ENCODE measurements at places on chromosomes 1 and 21.

GRCh38 chr1:27716262-27716895, 9.4 kb upstream of the FAM76A start:
- no peak for DNase-seq

DNA sequence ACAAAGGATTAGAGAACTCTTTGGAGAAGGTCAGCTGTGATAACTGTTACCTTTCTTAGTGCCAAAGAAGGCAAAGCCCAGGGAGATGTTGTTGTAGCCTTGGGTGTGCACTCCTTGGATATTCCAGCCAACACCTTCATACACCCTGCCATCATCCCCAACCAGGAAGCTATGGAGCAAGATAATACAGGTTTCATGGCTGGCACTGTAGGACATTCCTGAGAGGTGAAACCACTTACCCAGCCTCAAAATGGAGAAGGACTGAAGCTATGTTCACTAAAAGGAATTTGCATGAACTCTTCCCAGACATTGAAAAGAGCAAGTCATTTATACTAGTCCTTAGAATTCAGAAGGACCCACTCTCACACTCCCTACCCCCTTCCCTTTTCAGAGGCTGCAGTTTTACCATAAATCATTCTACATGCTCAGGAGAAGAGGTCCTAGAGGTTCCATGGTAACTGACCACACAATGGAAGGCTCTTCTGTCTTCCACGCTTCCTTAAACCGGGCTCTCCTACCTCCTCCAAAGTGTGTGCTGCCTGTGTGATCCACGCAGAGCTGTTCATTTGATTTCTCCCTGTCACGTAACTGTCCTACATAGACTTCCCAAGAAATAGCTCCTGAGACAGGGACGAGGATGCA, 5.5 kb downstream of the PGLYRP4 start:
- DNase-seq: no peak

GRCh38 chr1:157517016-157517415, 35.3 kb downstream of the FCRL5 start:
- no peak for DNase-seq

DNA sequence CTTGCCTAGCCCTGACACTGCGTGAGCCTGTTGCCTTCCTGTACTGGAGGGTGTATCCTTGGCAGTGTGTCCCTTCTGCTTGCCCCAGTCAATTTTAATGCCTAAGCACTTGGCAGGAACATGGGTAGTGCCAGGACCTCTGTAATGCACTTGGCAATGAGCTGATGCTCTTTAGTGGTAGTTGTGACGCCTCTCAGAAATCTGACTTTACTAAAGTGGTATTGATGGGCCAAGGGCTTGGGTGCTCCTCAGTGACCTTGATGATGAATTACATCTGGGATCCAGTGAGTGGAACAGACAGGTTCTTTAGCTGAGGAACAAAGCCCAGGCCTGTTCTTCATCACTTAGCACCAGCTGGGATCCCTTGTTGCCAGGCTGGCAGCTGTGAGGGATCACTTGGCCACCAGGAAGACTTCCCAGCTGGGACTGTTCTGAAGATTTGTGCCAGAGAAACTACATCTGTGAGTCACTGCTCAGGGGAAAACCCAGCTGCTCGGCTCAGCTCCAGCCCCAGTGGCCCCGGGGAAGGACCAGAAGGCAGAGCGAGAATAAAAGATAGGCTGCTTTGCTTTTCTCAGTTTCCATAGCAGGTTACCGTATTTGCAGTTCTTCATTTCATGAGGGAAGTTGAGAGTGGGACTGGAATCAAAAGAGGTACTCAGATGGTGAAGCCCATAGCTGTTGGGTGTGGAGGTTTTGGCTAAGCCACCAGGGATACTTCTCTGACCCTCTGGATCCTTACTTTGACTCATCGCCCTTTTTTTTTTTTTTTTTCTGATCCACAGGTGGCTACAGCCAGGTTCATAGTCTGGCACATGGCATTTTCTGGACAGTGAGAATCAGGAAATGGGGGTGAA, 28.5 kb upstream of the KCNA2 start:
- no peak for DNase-seq

DNA sequence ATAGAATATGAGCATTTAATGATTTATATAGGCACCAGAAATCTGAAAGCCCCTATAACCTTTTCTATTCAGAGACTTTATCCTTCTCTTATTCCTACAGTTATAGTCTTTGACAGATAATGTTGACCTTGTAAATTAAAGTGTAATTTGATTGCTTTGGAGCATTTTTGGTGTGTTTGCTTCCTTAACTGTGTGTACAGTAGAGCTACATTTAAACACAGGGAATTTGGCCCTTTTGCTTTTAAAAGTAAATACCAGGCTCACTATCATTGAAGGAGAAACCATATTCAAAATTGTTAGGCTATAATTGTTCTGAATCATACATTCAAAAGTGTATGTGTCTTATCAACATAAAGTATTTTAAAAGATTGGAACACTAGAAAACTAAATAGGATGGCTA, 33.0 kb downstream of the STXBP3 start:
- DNase-seq: no peak

GRCh38 chr21:35511696-35512162, 462.6 kb upstream of the RUNX1 start:
- DNase-seq: no peak

DNA sequence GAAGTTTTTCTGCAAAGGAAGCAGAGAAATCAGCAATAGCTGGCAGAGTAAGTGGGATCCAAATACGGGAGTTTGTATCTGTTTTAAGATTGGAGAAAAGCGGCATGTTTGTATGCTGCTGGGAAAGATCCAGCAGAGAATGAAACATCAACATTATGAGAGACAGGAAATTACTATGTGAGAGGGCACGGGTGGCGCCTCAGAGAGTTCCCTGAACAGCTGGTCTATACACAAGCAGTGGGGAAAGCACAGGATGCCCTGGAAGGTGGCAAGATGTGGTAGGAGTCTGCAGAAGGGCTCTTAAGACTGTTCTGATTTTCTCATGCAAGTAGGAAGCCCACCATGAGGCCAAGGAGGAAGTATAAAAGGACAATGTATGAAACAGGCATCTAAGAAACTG, 130.4 kb downstream of the RERE start:
- DNase-seq: no peak

- peak; percentile 33 for DNase-seq
These were observed 5.6 kb downstream of the SLC5A9 start for GRCh38 chr1:48228156-48228555.

DNA sequence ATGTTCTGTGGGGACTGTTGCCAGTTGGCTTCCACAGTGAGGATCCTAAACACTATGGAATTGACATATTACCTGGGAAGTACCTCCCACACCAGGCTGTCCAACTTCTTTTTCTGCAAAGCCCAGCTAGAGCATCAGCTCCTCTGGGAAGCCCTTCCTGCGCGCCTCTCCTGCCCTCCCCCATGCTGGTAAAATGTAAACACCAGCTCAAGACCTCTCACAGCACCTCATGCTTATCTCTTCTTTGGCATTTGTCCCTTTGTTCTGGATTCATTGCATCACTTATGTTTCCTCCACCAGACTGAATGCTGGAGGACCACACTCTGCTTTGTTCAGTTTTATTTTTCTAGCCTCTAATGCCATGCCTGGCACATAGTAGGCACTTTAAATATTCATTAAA, 172.1 kb downstream of the HHAT start:
- DNase-seq: no peak

- no peak for DNase-seq
These were observed 5.9 kb downstream of the EDEM3 start for GRCh38 chr1:184748740-184749139.

DNA sequence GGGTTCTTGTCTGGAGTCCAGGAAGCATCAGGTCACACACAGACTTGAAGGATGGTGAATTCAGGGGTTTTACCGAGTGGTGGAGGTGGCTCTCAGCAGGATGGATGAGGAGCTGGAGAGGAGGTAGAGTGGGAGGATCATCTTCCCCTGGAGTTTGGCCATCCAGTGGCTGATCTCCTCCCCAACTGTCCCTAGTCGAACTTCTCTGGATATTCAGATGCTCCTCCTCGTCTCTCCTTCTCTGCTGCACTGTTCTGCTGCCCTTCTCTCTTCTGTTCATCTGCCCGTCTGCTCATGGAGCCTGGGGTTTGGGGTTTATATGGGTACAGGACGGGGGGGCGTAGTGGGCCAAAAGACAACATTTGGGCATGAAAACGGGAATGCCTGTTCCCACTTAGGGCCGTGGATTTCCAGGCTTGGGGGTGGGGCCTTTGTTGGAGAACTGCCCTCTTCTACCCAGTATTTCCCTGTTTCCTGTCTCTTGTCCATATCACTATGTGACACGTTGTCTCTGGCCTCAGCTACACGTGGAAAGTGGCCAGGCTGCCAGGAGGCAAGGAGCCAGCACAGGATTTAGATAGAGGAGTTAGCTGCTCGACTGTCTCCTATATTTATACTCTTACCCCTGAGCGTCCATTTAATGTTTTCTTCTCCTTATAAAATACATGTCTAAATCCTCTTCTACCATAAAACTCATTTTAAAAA, 76.7 kb downstream of the SIPA1L2 start:
- no peak for DNase-seq

GRCh38 chr1:16114527-16115467, 41.1 kb downstream of the EPHA2 start:
- DNase-seq: no peak

GRCh38 chr1:243475966-243476365, 220.1 kb downstream of the SDCCAG8 start:
- DNase-seq: peak; percentile 62

DNA sequence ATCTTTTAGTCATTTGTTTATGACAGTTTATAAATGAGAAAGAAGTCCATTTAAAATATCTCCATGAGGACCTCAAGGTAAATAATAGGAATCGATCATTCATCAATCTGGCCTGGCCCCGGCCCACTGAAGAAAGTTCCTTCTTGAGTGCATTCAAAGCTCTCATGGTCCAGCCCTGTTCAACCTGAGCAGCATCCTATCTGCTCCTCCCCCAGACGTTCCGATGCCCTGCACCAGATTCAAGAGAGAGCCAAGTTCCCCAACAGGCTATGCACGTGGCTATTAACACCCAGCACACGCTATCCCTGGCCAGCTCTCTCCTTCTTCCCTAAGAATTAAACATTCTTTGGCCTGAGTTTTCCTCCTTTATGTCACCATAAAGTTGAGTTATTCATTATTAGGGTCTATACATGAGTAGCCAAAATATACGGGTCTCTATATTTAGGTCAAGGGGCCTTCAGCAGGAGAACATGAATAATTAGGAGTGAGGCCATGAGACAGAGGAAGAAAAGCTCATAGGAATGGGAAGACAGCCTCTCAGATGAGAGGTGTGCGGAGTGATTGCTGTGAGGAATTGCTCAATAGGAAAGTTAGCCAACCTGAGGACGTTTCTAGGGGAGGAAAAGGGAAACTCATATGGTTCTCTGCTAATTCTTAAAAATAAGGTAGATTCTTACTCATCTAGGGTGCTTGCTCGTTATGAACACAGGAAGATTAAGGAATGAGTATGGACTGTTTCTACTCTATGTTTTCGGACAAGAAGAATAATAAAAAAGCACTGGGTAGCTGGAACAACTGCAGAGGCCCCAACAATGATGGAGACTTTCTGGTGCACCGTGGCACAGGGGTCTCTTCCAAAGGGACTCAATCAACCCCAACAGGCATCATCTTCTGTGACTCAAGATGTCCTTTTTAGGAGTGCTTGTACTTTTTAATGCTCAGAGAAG, 23.6 kb downstream of the RUNX1 start:
- no peak for DNase-seq

GRCh38 chr1:184258525-184258924, 128.3 kb upstream of the C1orf21 start:
- no peak for DNase-seq

DNA sequence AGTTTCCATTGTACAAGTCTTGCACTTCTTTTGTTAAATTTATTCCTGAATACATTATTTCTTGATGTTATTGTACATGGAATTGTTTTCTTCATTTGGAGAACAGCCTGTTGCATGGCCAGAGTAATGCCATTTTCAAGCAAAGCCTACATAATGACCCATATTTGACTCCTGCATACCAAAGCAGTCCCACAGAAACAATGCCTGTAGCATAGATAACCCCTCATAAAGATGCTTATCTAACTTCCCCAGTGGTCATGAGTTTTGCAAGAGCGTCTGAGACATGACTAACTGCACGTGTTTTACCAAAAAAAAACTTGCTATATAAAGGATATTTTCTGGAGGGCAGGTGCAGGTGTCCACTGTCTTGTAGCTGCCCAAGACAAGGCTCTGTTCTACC, 30.3 kb upstream of the RLF start:
- DNase-seq: no peak

- no peak for DNase-seq
These were observed 13.3 kb upstream of the TFF1 start for GRCh38 chr21:42379426-42380215.

DNA sequence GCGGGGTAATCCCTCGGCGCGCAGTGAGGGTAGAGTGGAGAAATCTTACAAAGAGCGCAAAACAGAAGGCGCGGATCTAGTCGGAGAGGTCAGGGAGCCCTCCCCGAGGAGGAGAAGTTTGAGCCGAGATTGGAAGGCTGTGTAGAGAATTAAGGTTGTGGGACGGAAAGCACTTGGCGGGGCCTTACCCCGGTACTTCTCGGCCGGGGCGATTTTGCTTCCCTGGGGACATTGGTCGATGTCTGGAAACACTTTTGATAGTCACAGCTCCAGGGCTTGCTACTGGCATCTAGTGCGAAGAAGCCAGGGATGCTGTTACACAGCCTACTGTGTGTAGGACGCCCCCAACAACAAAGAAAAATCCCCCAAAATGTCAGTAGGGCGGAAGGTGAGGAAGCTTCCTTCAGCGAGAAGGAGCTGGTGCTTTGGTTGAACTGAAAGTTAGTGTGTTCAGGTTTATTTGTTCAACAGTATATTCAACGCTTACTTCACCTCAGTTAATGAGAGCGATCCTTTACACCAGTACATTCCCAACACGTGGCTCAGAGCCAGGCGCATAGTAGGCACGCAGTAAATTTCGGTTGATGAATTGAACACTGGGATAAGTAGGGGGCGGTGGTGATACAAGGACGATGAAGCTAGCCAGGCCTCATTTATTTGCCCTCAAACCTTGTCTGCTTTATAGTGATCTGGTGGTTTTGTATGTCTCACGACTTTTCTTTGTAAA, 807 bp downstream of the CEP85 start:
- DNase-seq: no peak

GRCh38 chr21:35779690-35780570, 280.4 kb downstream of the SETD4 start:
- no peak for DNase-seq

DNA sequence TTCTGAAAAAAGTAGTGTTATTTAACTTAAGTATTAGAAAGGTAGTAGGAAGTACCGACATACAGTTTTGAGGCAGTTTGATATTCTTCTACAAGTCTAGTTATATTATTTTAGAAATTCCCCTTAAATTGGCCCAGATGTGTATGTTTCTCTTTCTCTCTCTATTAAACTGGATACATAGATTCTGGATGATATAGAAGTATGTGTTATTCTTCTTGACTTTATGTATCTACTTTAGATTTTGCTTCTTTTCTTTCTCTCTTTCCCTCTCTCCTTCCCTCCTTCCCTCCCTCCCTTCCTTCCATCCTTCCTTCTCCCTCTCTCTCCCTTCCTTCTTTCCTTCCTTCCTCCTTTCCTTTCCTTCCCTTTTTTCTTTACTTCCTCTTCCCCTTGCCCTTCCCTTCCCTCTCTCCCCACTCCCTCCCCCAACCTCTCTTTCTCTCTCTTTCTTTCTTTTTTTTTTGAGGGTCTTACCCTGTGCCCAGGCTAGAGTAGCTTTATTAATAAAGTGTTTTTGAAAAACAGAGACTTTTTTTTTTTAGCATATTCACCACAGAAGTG, 124.3 kb downstream of the OSBPL9 start:
- no peak for DNase-seq

GRCh38 chr21:45640001-45640887, 3.3 kb upstream of the PCBP3 start:
- no peak for DNase-seq

Measured in nephron progenitor cell (in vitro differentiated cells).